K562 (cell line): ENCODE measurements at places on chromosomes 7 and 10. TPM values are rescaled to one million over a fixed set of nuclear protein-coding genes. Genes with fewer than 3 reads are reported as not detected.

HOXA9 gene
- polyA plus RNA-seq, result not detected in 2 replicates

ADAM22 gene
- polyA plus RNA-seq, result 0.05 and 0.07 TPM in 2 replicates

NPFFR1 gene
- polyA plus RNA-seq, result not detected in 2 replicates

TLX1 gene
- polyA plus RNA-seq, result 0.24 and 0.45 TPM in 2 replicates

SVOPL gene
- 0.36 TPM in 1 of 2 replicates, not detected in the other for polyA plus RNA-seq

CUZD1 gene
- polyA plus RNA-seq, result 1.0 and 1.1 TPM in 2 replicates

MYL10 gene
- not detected in 2 replicates for polyA plus RNA-seq

RNF32 gene
- 5.2 and 5.3 TPM in 2 replicates for polyA plus RNA-seq

DNA sequence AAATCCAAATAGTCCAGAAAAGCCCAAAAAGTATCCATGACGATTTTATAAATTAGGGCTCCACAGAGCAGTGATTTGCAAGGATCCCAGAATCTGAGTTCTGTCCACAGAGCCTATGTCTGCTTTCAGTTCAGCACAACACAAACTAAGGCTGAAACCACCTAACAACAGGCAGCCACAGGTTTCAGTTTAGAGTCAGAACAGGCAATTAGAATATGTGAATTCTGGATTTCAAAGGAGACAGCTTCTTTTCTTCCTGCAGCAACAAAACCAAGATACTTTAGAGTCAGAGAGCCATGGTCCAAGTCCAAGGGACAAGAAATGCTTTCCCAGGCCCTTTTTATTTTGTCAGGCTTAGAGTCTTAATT is 23.6 kb downstream of the IFIT3 start:
- no peak overlapping the region for H3K4me3 ChIP-seq
- no peaks in the 10 kb centered on the region for H3K36me3 ChIP-seq
- no peaks in the 10 kb centered on the region for H3K27me3 ChIP-seq

DNA sequence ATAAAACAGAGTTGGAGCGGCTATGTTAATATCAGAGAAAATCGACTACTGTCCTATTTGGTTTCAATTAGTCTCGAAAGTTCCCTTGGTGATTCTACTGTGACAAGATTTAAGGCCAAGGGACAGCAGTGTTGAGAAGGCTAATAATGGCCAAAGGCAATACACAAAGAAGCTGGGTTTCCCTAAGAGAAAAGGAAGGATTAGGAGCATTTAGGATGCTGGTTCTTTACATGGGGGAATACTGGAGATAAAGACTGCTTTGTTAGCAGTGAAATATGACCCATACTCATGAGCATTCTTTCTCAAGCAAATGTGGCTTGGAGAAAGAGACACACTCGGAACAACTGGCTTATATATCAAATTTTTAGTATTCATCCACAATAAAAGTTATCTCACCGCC is 32.2 kb downstream of the IQUB start:
- H3K36me3 ChIP-seq, result no peaks in the 10 kb centered on the region; the same call in 2 of the 3 replicates
- no peak overlapping the region for H3K27ac ChIP-seq
- no peak for DNase-seq
- no peak overlapping the region for H3K4me3 ChIP-seq
- peaks cover 21% of the 10 kb centered on the region for H3K4me1 ChIP-seq
- H3K27me3 ChIP-seq, result no peaks in the 10 kb centered on the region

GRCh38 chr10:107159871-107160270 is 4.6 kb downstream of the SORCS1 start:
- peaks cover 11% of the 10 kb centered on the region for H3K4me1 ChIP-seq
- H3K27ac ChIP-seq, result no peak overlapping the region
- DNase-seq, result no peak

DNA sequence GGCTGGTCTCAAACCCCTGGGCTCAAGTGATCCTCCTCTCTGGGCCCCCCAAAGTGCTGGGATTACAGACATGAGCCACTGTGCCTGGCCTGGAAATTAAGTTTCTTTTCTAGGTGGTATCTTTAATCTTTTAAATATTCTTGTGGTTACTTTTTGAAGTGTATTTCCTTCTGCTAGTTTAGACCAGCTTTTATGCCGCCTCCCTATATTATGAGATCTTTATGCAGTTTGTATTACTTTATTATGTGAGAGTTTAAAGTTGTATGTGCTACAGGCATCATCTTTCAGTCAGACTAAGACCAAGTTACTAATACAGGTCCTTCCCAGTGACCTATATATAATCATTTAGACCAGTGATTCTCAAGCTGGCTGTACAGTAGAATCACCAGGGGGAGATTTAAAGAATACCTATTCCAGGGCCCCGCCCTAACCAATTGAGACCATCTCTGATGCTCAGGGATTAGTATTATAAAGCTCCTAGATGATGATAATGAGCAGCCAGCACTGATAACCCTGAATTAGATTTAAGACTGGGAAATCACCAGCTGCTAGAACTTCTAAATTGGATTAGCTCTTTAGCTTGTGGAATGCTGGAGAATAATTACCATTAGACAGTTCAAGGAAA is 11.3 kb downstream of the INPP5F start:
- no peaks in the 10 kb centered on the region; the same call in 1 of the 2 replicates for H3K4me1 ChIP-seq
- H3K36me3 ChIP-seq, result no peaks in the 10 kb centered on the region
- H3K27ac ChIP-seq, result no peak overlapping the region
- DNase-seq, result no peak
- H3K4me3 ChIP-seq, result no peak overlapping the region

DNA sequence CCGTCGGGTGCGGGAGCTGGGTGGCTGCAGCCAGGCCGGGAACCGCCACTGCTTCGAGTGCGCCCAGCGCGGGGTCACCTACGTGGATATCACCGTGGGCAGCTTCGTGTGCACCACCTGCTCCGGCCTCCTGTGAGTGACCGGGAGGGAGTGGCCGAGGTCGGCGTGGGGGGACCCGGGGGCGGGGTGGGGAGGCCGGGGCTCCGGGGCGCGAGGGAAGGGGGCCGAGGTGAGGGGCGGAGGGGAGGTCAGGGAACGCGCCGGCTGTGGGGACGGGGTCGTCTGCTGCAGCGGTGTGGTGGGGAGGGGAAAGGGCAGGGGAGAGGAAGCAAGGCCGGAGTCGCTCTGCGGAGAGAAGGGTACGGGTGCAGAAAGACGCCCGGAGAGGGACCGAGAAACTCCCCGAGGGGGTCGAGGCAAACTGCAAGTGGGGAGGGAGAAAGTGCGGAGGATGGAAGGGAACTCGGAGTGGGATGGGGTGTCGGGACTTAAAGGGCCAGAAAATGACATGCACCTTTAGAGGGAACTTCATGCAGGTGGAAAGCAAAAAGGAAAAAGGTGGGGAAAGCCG is 518 bp downstream of the AGFG2 start:
- peak overlapping the region; percentile 87 for H3K4me3 ChIP-seq
- no peaks in the 10 kb centered on the region; the same call in 2 of the 3 replicates for H3K36me3 ChIP-seq
- peaks cover 30% of the 10 kb centered on the region for H3K4me1 ChIP-seq
- H3K27ac ChIP-seq, result peak overlapping the region; percentile 56
- no peaks in the 10 kb centered on the region for H3K27me3 ChIP-seq

DNA sequence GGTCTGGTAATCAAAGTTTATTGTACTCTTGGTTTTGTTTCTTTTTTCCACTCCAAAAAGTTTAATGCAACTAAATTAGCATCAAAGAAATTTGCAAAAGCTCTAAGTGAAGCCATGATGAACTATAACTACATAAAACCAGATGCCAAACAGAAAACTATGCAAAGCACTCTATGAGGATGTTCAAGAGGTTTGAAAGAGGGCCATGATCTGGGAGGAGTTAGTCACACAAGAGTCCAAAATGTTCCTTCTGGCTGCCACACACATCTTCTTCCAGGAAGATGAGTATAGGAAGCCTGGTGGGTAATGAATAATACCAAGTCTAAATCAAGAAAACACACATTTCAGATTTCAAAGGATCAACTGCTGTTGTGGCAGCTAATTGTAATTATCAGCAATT is 28.4 kb downstream of the GLI3 start:
- no peak overlapping the region for H3K4me3 ChIP-seq
- H3K36me3 ChIP-seq, result no peaks in the 10 kb centered on the region
- no peaks in the 10 kb centered on the region for H3K4me1 ChIP-seq

DNA sequence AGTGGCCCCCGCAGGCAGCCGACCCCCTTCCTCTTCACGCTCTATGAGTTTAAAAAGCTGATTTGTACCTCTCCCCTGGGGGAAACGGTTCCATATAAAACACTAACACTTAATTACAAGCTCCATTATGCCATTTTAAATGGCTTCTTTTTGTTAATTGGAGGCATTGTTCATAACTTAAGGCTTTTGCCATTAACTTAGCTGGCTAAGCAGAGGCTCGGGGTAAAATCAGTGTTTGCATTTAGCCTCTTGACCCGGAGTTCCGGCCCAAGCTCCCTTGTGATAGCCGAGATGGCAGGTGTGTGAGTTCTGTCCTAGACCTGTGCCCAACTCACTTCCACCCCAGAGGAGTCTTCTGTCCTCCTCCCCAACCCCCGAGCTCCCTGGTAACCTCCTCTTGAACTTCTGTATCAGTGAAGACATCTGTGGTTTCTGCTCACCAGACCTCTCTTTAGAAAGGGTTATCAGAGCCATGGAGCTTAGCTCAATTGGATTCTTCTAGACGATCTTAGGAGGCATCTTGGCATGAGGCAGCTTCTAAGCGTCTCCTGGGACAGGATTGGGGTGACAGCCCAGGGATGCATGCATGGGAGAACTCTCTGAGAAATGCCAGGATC is 34.2 kb upstream of the SH2B2 start:
- peaks cover 4% of the 10 kb centered on the region; the same call in 1 of the 3 replicates for H3K36me3 ChIP-seq
- H3K27ac ChIP-seq, result no peak overlapping the region
- no peaks in the 10 kb centered on the region for H3K27me3 ChIP-seq
- peak; percentile 68 for DNase-seq

DNA sequence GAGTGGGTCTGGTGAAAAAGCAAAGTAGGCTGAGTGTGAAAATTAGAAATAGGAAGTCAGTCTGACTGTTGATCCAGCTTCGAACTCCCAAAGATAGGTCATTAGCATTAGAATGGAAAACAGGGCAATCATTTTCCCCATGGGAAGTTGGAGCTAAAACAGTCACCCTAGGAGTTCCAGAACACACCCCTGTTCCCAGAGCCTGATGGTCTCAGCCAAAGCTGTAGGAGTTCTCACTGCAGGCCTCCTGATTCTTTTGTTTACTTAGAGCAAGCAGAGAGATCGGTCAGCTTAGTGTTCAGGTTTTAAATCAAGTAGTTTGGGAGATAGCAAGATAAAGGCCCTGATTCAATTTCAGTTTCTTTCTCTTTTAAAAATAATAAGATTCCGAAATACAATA is 28.8 kb upstream of the JCAD start:
- H3K36me3 ChIP-seq, result no peaks in the 10 kb centered on the region
- no peak overlapping the region for H3K27ac ChIP-seq

DNA sequence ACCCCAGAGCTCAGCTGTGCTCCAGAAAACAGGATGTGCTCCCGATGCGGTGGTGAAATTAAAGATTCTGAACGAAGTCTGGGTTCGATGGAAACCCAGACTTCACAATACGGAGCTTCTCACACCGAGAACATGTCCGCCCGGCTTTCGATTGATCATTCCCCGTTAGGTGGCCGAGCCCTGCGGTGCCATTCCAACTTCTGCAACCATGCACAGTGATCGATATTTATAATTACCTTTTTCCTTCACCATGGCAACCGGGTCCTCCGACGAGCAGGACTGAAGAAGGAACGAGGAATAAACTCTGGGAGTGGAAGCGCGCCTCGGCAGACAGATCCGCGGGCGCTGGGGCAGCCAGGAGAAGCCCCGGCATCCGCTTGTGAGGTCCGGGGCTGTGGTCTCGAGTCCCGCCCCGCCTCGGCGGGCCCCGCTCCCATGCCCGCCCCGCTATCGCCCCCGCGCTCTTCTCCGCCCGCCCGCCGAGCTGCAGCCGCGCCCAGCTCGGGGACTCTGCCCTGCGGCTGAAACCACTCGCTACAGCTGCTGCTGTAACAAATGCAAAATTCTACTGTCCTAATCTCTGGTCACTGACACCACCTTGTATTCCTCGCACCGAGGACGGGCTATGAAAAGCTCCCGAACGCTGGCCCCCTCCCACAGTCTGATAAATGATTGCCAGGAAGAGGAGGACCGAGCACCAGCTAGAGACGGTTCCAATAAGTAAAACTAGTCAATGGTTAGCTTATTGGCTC is 26.2 kb downstream of the ABLIM1 start:
- no peak overlapping the region for H3K27ac ChIP-seq
- H3K36me3 ChIP-seq, result no peaks in the 10 kb centered on the region
- no peak overlapping the region for H3K4me3 ChIP-seq
- peak; percentile 13 for DNase-seq
- H3K27me3 ChIP-seq, result peaks cover 27% of the 10 kb centered on the region

DNA sequence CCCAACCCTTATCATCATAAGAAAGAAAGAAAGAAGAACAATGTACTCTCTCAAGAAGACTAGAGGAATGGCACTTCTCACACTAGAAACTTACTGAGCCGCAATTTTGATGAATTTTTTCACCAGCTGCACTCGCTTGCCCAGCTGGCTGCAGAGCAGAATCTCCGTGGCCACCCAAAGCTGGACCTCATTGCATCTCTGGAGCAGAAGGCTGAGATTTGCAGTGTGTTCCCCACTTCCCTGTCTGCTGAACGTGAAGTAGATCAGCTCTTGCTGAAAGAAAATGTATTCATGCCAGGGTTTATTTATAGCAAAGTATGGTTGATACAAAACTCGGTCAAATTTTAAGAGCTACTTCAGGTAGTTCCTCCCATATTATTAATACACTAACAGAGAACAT is 199.3 kb upstream of the CDCA7L start:
- H3K4me3 ChIP-seq, result no peak overlapping the region
- no peaks in the 10 kb centered on the region for H3K36me3 ChIP-seq
- no peak for DNase-seq
- no peaks in the 10 kb centered on the region for H3K4me1 ChIP-seq
- H3K27ac ChIP-seq, result no peak overlapping the region

- peaks cover 8% of the 10 kb centered on the region for H3K4me1 ChIP-seq
- H3K27me3 ChIP-seq, result no peaks in the 10 kb centered on the region
- no peak overlapping the region for H3K4me3 ChIP-seq
- DNase-seq, result no peak
- no peak overlapping the region for H3K27ac ChIP-seq
Observed at GRCh38 chr7:156781972-156782371, 111.0 kb downstream of the LMBR1 start.

GRCh38 chr10:131082991-131083481 is 228.5 kb downstream of the TCERG1L start:
- no peaks in the 10 kb centered on the region for H3K4me1 ChIP-seq
- no peaks in the 10 kb centered on the region; the same call in 2 of the 3 replicates for H3K27me3 ChIP-seq
- no peak overlapping the region for H3K27ac ChIP-seq
- no peak overlapping the region for H3K4me3 ChIP-seq

GRCh38 chr7:22430457-22430856 is 69.5 kb downstream of the STEAP1B start:
- peaks cover 17% of the 10 kb centered on the region for H3K4me1 ChIP-seq
- no peak for DNase-seq
- no peaks in the 10 kb centered on the region for H3K27me3 ChIP-seq
- H3K4me3 ChIP-seq, result no peak overlapping the region
- H3K36me3 ChIP-seq, result no peaks in the 10 kb centered on the region; the same call in 1 of the 3 replicates
- H3K27ac ChIP-seq, result no peak overlapping the region

DNA sequence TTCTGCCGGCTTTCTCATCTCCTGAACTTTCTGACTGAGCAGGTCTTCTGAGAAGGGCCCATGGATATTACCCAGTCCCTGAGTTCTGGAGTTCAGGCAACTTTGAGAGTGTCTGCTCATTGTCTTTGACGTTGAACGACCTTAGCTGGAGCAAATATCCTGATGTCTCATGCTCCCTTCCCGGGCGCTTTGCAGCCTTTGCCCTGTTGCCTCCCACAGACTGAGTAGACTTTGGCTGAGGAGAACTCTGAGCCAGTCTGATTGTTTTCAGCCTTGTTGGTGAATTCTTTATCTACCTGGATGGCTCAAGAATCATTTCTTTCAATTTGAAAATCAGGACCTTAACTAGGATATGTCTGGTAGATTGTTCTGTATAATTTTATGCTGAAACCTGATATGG is 353.7 kb downstream of the GLRX3 start:
- H3K27me3 ChIP-seq, result peaks cover 8% of the 10 kb centered on the region; the same call in 1 of the 2 replicates
- no peak overlapping the region for H3K27ac ChIP-seq
- no peak for DNase-seq
- no peak overlapping the region for H3K4me3 ChIP-seq
- H3K4me1 ChIP-seq, result no peaks in the 10 kb centered on the region
- no peaks in the 10 kb centered on the region for H3K36me3 ChIP-seq

- peaks cover 21% of the 10 kb centered on the region for H3K36me3 ChIP-seq
- no peak for DNase-seq
- no peaks in the 10 kb centered on the region for H3K4me1 ChIP-seq
Observed at GRCh38 chr7:127782075-127782474, 130.1 kb downstream of the SND1 start.
